Keratinocyte (primary cell): ENCODE measurements at places on chromosomes 1 and 21.

DNA sequence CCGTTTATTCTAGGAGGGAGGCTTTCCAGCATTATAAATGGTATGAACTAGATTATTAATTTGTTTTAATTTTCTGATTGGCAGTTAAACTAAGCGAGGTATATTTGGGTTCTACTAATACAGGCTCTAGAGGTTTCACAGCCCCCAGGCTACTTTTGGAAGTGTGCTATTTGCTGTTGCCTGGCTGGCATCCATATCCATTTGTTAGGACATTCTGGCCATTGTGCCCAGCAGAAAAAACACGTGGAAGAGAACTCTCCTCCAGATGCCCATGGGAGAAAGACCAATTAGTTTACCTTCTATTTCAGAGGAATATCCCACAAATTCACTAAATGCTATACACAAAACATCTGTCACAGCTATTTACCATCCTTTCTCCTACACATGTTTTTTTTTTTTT, 29.3 kb downstream of the MACO1 start:
- no peak for DNase-seq

GRCh38 chr21:31446226-31446855, 102.3 kb upstream of the TIAM1 start:
- DNase-seq = no peak

GRCh38 chr1:248695451-248696132, 7.0 kb downstream of the OR14I1 start:
- DNase-seq = no peak

GRCh38 chr1:14921057-14921456, 232.5 kb upstream of the TMEM51 start:
- DNase-seq = no peak

- DNase-seq = no peak
Measured at GRCh38 chr1:38833146-38833545, 26.4 kb downstream of the RRAGC start.
